Amniotic stem cell (primary cell): ENCODE measurements at places on chromosomes 1 and 21.
A peak's percentile ranks its signal among the peaks of the same experiment; 100 is the strongest.

DNA sequence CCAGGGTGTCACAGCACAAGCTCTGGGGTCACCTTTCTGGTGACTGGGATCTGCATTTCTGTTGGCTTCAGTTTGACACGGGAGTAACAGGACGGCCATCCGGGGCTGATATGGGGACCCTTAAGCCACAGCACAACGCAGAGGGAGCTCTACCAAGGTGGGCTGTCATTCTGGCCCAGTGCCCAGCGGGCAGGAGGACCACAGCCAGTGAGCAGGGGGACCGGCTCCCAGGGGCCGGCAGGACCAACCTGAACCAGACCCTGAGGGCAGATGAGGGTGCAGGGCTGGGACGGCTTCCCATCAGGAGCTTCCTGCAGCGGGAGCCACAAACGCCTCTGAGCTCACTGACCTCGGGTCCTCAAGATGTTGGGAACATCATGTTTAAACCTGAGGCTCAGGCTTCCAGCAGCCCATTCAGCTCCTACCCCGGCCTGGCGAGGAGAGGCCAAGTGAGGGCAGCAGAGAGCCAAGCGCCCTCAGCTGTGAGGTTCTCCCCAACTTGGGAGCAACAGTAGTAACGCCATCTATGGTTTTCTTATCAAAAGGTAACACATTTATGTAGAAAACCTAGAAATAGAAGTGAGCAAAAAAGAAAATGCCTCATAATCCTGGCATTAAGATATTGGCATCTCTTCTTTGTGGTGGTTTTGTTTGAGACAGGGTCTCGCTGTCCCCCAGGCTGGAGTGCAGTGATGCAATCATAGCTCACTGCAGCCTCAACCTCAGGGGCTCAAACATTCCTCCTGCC lies 26.8 kb downstream of the TMEM201 start:
- no peak for DNase-seq

DNA sequence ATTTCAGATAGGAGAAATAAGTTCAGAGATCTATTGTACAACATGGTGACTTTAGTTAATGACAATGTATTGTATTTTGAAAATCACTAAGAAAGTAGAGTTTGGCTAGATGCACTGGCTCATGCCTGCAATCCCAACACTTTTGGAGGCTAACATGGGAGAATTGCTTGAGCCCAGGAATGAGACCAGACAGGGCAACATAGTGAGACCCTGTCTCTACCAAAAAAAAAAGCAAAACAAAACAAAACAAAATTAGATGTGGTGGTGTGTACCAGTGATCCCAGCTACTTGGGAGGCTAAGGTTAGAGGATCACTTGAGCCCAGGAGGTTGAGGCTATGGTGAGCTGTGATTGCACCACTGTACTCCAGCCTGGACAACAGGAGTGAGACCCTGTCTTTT lies 27.2 kb downstream of the IVNS1ABP start:
- no peak for DNase-seq

- no peak for DNase-seq
These were observed 582.5 kb upstream of the RGS18 start for GRCh38 chr1:191575746-191576145.

DNA sequence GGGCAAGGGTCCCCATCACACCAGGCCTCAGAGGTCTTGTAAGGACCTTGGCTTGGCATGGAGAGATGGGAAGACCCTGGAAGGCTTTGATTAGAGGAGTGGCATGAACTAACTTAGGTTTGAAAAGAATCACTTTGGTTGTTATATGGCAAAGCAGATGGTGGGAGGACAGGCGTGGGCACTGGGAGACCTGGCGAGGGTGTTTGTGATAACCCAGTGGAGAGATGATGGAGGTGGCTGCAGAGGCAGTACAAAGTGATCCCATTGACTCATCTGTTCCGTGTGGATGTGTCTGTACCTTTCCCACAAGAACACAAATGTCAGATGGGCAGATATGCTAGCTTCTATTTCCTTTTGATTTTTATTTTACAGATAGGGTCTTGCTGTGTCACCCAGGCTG lies 168.3 kb downstream of the SLC35F3 start:
- DNase-seq: no peak

GRCh38 chr1:57377339-57378139 lies 46.3 kb downstream of the DAB1 start:
- DNase-seq: no peak

- DNase-seq: no peak
These were observed 58.8 kb downstream of the FRRS1 start for GRCh38 chr1:99707535-99708142.

DNA sequence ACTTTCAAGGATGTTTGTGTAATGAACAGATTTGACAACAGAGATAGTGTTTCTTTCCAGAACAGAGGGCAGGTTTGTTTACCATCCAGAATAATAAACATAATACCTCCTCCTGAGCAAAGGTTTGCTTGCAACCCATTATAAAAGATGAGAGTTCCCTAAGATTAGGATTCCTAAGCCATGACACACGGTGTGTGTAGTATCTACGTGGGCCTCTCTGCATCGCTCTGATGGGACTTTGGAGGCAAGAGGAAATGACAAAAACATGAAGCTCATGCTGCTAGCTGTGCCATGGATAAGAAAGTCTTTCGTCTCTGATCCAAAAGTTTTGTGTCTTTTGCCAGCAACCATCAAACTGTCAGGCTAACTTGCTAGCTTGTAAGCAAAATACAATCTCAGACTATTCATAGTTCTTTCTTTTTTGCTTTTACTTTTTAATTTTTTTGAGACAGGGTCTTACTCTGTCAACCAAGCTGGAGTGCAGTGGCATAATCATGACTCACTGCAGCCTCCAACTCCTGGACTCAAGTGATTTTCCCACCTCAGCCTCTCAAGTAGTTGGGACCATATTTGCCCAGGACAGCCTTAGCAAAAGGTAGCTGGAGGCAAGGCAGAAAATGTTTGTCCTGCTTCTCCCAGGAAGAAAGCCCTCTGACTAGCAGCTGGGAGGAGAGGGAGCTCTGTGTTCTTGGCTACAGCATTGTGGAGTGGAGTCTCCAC lies 81.1 kb downstream of the LHX4 start:
- no peak for DNase-seq

GRCh38 chr1:56297208-56297607 lies 282.2 kb downstream of the PLPP3 start:
- DNase-seq: no peak

DNA sequence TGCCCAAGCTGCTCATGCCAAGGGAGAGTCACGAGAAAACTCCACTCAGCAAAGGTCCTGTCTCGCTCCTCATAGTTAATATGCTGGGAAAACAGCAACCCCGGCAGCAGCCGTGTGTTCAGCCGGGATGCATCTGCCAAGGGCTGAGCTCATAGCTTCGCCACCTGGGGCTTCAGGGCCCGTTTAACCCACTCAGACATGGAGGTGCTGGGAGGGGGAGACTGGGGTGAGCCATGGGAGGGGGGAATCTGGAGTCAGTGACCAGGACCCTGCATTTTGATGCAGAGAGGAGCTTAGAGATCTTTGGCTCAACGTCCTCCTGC lies 283.4 kb downstream of the PTPRU start:
- no peak for DNase-seq

GRCh38 chr1:162008799-162009198 lies 14.9 kb downstream of the OLFML2B start:
- no peak for DNase-seq

- no peak for DNase-seq
These were observed 20.7 kb upstream of the AHCYL1 start for GRCh38 chr1:109963864-109964263.

GRCh38 chr1:3014443-3015268 lies 6.6 kb upstream of the ACTRT2 start:
- DNase-seq: no peak

GRCh38 chr21:33546086-33546485 lies 3.2 kb downstream of the SON start:
- no peak for DNase-seq

- no peak for DNase-seq
These were observed at the start of gene CHD5 for GRCh38 chr1:6180268-6180706. Gene CHD5, minus strand, starts transcription at chr1:6180321. Its CDS starts 298 bp downstream, at chr1:6180023.

DNA sequence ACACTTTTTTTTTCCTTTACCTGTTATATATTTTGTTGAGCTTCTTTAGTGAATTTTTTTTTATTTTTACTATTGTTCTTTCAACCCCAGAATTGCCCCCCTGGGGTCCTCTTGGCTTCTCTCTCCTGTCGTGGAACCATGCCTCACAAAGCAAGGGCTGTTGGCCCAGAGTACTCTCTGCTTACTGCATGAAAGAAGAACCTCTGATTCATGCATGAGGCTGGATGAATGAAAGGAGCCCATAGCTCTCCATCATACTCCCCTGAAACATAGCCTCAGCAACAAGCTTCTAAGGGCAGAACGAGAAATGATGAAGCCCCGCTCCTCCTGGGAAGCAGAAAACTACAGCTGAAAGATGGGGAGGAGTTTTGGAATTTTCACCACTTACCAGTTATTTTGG lies 1441.0 kb downstream of the BRINP3 start:
- DNase-seq: no peak

GRCh38 chr1:164754088-164754600 lies 195.2 kb downstream of the PBX1 start:
- no peak for DNase-seq

DNA sequence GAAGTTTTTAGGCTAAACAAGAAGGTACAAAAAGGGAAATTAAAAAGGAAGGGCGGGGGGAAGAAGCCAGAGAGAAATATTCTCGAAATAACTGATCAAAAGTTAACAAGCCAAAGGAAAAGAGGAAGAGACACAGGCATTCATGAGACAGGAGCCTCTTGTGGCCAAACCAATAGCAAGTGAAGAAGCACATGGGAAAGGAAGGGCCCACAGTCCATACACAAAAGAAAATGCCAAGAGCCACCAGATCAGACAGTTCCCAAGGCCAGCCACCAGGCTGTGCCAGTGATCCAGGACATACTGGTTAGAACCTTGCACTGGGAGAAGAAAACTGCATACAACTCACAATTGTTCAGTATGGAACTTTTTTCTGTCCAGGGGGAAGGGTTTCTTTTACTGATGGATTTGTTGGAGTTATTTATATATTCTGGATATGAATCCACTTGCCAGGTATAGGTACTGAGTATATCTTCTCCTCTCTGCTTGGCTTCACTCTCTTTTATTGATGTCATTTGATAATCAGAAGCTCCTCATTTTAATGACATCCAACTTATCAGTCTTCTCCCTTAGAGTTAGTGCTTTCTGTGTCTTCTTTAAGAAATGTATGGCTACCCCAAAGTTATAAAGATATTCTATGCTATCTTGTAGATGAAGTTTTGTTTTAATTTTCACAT lies 76.8 kb downstream of the CD46 start:
- peak; percentile 34 for DNase-seq

DNA sequence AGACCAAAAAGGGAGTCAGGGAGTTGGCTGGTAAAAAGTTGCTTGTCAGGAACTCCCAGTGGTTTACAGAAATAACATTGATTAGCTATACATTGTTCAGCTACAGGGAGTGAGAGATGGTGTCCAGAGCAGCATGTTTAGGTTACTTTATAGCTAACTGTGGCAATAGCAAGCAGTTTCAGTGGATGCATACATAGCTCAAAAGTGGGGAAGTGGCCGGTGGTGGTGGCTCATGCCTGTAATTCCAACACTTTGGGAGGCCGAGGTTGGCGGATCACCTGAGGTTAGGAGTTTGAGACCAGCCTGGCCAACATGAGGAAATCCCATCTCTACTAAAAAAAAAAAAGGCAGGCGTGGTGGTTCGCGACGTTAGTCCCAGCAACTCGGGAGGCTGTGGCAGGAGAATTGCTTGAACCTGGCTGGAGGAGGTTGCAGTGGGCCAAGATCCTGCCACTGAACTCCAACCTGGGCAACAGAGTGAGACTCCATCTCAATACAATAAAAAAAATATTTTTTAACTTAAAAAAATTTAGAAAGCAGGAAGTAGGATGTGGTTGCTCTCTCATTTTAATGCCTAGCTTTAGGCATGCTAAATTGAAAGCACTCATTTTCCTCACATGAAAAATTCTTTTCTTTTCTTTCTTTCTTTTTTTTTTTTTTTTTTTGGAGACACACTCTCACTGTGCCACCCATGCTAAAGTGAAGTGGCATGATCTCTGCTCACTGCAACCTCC lies 109.7 kb downstream of the PPIAL4G start:
- no peak for DNase-seq

- DNase-seq: no peak
These were observed 19.6 kb downstream of the TMCC2 start for GRCh38 chr1:205247130-205247921.

DNA sequence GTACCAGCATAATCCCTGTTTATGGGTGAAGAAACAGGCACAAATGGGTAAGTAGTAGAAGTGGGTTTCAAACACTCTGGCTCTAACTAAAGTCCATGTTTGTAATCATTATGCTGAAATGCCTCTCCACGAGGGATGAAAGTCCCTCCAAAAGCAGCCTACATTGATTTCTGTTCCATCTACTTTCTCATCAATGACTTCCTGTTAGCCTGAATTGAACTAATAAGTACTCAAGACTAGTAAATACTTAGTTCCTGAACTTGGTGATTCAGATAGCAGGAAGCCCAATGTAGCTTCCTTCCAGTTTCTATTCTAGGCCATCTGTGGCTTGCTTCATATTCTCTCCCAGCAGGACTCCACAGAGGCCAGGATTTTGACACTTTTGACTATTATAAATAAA lies 11.3 kb upstream of the BACH1 start:
- DNase-seq: no peak

DNA sequence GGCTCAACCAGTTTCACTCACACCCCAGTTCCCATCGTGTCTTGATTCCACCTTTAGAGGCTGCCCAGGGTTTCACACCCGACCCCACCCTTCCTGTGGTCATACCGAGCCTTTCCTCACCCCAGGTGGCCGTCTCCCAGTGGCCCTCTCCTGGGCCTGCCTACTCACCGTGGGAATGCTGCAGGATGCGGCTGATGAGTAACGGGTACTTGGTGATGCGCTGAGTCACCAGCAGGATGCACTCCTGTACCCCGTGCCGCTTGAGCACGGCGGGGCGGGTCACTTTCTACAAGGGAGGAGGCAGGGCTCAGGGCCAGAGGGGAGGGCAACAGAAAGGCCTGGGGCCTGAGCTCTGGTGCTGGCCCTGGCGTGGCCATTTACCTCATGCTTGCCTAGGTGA lies 16.4 kb downstream of the ARHGEF2 start:
- peak; percentile 85 for DNase-seq

GRCh38 chr1:228272831-228273571 lies 65.2 kb downstream of the OBSCN start:
- DNase-seq: no peak

- DNase-seq: no peak
These were observed 10.1 kb upstream of the XCL2 start for GRCh38 chr1:168553680-168554553.

- peak; percentile 42 for DNase-seq
These were observed 169.9 kb downstream of the LRRC7 start for GRCh38 chr1:69737527-69738185.

DNA sequence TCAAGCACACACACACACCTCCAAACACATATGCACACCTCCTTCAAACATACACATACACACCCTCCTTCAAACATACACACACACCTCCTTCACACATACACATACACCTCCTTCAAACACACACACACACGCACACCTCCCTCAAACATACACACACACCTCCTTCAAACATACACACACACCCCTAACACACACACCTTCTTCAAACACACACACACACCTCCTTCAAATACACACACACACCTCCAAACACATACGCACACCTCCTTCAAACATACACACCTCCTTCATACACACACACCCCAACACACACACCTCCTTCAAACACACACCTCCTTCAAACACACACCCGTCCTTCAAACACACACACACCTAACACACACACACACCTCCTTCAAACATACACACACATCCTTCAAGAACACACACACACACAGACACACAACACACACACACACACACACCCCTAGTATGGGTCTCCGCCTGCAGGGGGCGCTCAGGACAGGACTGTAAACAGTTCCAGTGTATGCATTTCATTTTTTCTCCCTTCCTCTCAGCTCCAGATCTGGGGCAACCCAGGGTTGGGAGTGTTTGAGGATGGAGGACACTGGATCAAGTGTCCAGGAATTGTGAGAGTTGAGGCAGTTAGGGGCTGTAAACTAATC lies 12.1 kb downstream of the LGR6 start:
- no peak for DNase-seq
